ENCODE measurements at places on chromosomes 4 and X.

- DNase-seq, result no peak
Observed at GRCh38 chrX:27491397-27491796, 28.3 kb upstream of the PPP4R3C start.

GRCh38 chr4:20043991-20044390 is 207.7 kb upstream of the SLIT2 start:
- no peak for DNase-seq

GRCh38 chrX:92213786-92214185 is 434.6 kb downstream of the PCDH11X start:
- no peak for DNase-seq

DNA sequence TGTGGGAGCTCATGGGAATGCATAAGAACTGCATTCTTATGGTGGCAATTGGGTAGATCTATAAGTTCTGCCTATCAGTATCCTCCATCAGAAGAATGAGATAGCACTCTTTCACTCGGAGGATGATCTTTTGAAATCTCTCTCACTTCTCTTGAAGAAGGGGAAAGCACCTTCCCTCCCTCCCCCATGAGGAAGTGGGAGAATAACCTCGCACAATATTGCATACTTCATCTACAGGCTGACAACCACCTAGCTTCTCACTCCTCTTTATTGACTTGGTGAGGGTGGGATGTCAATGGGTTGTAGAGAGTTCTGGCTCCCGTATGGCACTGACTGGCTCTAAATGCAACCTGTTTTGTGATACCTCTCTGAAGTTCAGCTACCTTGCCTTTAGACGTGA is 146.7 kb upstream of the SPOCK3 start:
- no peak for DNase-seq

DNA sequence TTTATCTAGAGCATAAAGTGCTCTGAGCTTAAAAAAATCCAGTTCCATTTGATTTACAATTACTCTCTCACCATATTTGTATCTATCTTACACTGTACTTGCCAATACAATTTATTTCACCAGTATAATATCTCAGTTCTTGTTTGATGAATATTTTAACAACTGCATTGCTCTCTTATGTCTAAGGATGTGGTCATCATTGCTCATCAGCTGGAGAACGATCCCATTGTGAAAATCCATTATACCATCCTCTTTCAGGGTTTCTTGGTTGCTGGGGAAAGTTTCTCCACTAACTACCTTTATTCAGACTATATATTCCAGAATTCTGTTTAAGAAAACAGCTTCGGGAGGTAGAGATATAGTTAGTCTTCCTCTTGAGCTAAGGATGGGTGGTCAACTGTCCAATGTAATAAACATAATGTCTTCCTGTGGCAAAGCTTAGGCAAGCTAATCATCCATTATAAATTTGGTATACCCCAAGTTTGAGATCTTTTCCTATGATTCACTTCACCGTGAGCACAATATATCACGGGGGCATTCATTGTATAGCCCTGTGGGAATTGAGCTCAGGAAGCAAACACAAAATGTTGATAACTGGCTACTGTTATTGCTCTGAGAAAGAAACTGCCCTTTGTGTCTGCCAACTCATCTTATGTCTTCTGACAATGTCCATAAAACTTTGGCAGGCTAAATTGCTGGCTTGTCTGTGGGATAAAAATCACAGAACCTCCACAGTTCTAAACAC is 2361.9 kb downstream of the ARAP2 start:
- DNase-seq, result no peak

Measured in T-helper 2 cell (primary cell).